ENCODE measurements at places on chromosomes 3 and 15. TPM values are rescaled to one million over a fixed set of nuclear protein-coding genes. Genes with fewer than 3 reads are reported as not detected.

Gene SATB1
- 273 TPM for total RNA-seq

Gene CAPN7
- total RNA-seq = 28.3 TPM

Gene MEGF11
- not detected for total RNA-seq

Gene CPA3
- not detected for total RNA-seq

Gene ROBO2
- not detected for total RNA-seq

Gene ST3GAL6
- total RNA-seq = not detected

Gene HIGD2B
- total RNA-seq = not detected

Gene MUC4
- total RNA-seq = not detected

Gene LDHAL6B
- not detected for total RNA-seq

Gene EOMES
- total RNA-seq = 2.9 TPM

Gene B3GALNT1
- 19.7 TPM for total RNA-seq

Gene GPR62
- not detected for total RNA-seq

Gene MLH1
- 60.9 TPM for total RNA-seq

Gene ACSBG1
- 0.81 TPM for total RNA-seq

Gene CCDC71
- 22.7 TPM for total RNA-seq

Gene GOLGA8J
- not detected for total RNA-seq

Gene EEF1AKMT4
- 4.7 TPM for total RNA-seq

Gene ZNF860
- total RNA-seq = not detected

Gene MUSTN1
- 1.5 TPM for total RNA-seq

Gene RTP4
- 14.8 TPM for total RNA-seq

Gene DPPA4
- not detected for total RNA-seq

Gene ULK3
- 56.9 TPM for total RNA-seq

Gene CHRNA5
- 2.7 TPM for total RNA-seq

Gene RARB
- total RNA-seq = not detected

Gene ARHGAP11A
- total RNA-seq = 158 TPM

Gene SLC4A7
- total RNA-seq = 31.9 TPM

Gene CEMIP
- total RNA-seq = not detected

Gene DNAJB8
- not detected for total RNA-seq

Measured in activated CD8-positive, alpha-beta T cell treated with anti-CD3 and anti-CD28 coated beads, Interleukin-2, amount 10 ng/mL, durations not matched to agents 7 days and 5 days (primary cell).